Activated T-cell treated with anti-CD3 and anti-CD28 coated beads for 24 hours (primary cell): ENCODE measurements at places on chromosomes 1 and 21.
A peak's percentile ranks its signal among the peaks of the same experiment; 100 is the strongest.

DNA sequence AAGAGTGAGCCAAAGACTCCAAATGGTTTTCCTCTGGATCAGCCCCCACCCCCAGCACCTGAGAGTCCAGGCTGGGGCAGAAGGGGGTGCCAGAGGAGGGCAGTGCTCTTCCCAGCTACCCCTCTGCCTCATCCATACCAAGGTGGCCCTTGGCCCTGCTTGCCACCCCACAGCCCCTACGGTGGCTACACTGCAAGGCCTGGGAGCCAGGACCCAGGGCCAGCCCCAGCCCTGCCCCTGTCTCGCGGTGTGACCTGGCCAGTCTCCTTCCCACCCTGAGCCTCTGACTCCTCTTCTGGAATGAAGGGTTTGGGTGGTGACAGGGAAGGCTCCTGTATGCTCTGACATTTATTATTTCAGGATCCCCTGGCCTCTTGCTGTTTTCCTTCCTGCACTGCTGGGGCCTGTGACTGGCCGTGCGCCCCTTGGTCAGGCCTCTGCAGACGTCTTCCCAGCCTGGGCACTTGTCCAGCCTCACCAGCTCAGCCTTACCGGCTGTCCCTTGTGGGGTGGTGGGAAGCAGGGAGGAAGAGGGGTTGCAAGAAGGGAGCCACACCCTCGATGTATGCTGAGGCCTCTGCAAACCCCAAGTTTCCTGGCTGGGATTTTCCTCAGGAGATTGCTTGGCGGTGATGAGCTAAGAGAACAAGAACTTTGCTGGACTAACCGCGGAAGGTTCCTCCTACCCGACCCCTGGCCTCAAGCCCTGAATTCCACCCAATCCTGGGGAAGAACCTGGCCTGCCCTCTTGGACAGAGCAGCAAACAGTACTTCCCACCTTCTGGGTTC, 13.5 kb downstream of the ASAP3 start:
- no peak for DNase-seq

DNA sequence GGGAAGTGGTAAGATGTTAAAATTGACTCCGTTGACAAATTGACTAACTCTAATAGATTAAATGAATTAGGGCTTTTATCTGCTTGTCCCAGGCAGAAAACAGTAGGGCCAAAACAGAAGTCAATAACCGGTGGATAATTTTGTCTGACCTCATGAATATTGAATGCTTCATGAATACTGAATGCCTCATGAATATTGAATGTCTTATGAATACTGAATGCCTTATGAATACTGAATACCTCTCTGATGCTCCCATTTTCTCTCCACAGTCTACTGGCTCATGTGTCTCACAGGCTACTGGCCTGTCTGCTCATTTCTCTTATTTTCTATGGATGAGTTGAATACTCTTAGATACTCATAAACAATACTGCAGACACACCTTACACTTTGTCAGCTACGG, 56.0 kb downstream of the POFUT2 start:
- DNase-seq: no peak

DNA sequence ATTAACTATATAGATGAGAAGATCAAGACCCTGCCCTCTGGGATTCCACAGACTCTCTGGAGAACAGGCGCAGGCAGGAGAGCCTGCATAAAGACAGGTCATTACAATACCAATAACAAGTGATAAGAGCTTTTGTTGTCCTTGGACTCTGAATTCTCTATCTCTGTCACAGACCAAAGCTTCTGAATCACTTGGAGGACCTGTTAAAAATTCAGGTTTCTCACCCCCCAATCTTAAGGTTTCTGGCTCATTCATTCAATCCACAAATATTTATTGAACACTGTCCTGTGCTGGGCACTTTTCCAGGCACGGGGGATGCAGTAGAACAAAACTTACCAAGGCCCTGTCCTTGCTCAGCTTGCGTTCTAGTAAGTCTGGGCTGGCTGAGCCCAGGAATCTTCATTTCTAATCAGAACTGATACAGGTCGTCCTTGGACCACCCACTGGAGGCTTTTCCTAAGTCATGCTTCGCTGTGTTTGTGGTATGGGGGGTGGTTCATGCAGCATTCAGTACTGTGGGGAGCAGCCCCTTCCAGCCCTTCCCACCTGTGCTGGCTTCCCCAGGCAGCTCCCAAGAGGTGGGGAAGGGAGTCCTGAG, 1.4 kb downstream of the EFNA4 start:
- no peak for DNase-seq

- DNase-seq: no peak
Measured at GRCh38 chr1:207603777-207604176, 41.2 kb upstream of the CR1L start.

GRCh38 chr1:95991787-95992520, 729.6 kb upstream of the PTBP2 start:
- DNase-seq: no peak

GRCh38 chr1:1550591-1551432, 10.4 kb upstream of the TMEM240 start:
- no peak for DNase-seq

GRCh38 chr1:117794073-117794472, 135.3 kb downstream of the GDAP2 start:
- DNase-seq: no peak

- DNase-seq: no peak
Measured at GRCh38 chr1:157181258-157181657, 43.1 kb upstream of the ETV3 start.

DNA sequence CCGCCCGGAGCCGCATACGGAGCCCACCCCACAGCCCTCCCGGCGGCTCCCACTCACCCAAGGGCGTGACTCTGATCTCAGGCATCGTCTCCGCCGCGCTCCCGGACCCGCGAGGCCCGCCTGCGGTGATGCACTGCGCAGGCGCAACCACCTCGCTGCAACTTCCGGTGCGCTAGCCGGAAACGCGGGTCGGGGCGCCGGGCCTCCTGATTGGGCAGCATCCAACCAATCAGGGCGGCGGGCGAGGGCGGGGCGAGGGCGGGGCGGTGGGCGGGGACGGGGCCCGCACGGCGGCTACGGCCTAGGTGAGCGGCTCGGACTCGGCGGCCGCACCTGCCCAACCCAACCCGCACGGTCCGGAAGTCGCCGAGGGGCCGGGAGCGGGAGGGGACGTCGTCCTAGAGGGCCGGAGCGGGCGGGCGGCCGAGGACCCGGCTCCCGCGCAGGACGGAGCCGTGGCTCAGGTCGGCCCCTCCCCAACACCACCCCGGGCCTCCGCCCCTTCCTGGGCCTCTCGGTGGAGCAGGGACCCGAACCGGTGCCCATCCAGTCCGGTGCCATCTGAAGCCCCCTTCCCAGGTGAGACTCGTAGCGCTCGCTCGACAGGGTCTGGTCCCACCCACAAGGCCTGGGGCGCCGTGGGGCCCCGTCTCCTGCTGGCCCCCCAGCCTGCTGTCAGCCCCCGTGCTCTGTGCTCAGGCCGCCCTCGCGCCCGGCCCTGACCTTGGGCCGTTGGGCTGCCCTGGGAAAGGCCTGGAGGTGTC, at the start of the genes CPTP and INTS11:
CPTP (plus strand) TSS at position 279 of the 764 bp plus-strand sequence. CDS start 2,109 bp downstream, outside the sequence.
INTS11 (minus strand) TSS at position 137 of the 764 bp plus-strand sequence; CDS start at position 85, 52 bp downstream.
- peak; percentile 95 for DNase-seq

- no peak for DNase-seq
Measured at GRCh38 chr1:166172106-166172505, 5.3 kb upstream of the FAM78B start.

GRCh38 chr1:99004861-99005442, at the start of gene PLPPR5:
TSS of gene PLPPR5 (minus strand) at chr1:99004861. CDS start at chr1:99004671, 190 bp downstream.
- DNase-seq: no peak

- no peak for DNase-seq
Measured at GRCh38 chr1:228736844-228737445, 1.7 kb downstream of the RHOU start.
